GOT3 (cell line): ENCODE measurements at places on chromosomes 2 and 18.

GRCh38 chr2:63189026-63189425 is 138.4 kb downstream of the OTX1 start:
- no peak for DNase-seq

DNA sequence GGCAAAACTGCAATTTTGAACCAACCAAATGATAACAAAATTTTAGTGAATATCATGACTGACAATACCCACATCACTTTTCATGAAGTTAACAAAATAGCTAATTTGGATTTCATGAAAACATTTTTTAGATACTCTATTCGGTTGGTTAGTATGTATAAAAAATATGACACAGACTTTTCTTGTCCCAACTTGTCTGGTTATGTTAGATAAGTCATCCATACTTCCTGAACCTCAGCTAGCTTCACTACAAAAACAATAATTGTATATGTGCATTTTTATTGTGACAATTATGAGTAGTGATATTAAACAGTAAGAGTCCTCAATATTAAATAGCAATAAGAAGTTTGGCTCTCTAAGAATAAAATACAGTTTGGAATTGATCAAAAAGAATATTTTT is 408.1 kb upstream of the DSEL start:
- DNase-seq, result no peak

DNA sequence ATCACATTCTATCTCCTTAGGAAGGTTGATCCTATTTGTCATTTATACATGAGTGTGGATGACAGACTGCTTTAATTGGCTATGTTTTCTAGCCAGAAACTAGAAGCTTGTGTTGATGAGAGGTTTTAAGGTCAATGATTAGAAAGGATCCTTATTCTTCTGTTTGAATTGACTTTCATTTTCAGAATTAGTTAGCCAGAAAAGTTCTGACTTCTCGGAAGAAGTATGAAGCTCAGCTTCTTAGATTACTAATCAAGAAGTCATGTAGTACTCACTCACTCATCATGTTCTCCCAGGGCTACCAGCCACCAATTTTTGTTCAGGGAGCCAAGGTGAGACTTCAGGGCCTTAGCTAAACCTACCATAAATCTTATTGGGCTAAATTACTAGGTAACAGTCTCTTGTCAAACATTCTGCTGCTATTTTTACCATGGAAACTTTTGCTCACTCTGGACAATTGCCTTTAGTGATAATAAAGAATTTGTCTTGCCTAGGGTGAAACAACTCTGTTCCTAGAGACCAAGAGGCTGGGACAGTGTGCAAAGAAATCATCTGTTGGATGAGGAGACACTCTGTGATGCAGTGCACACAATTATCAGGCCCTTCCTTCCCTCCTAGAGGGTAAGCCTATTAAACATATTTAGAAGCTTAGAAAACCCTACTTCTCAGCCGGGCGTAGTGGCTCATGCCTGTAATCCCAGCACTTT is 111.6 kb upstream of the DNMT3A start:
- no peak for DNase-seq

- no peak for DNase-seq
Observed at GRCh38 chr2:189466656-189467055, 25.4 kb downstream of the WDR75 start.
